ENCODE measurements at places on chromosomes 16 and 17.
A peak's percentile ranks its signal among the peaks of the same experiment; 100 is the strongest.

DNA sequence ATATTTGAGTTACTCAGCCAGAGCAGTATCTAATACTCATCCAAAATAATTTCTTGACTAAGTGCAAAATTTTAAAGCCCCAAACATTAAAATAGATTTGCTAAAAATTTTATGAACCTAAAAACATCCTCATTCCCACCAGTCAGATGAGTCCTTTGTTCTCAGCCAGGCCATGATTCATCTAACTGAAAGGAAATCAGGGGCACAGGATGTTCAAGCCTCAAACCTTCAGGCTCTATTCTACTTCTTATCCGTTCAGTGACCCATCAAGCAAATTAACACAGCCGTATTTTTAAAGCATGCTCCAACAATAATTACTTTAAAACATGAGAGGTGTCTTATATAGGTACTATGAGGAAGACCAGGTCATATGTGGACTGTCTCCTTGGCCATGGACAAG lies 176.5 kb upstream of the MON1B start:
- no peak overlapping the region for H3K27ac ChIP-seq
- H3K4me3 ChIP-seq = no peak overlapping the region
- no peaks in the 10 kb centered on the region for H3K36me3 ChIP-seq
- no peaks in the 10 kb centered on the region for H3K27me3 ChIP-seq

GRCh38 chr17:51147650-51148049 lies 5.7 kb upstream of the NME1 start:
- no peaks in the 10 kb centered on the region for H3K36me3 ChIP-seq
- H3K27me3 ChIP-seq = no peaks in the 10 kb centered on the region
- DNase-seq = no peak
- peaks cover 4% of the 10 kb centered on the region for H3K4me1 ChIP-seq

- no peaks in the 10 kb centered on the region for H3K27me3 ChIP-seq
- H3K27ac ChIP-seq = no peak overlapping the region
- H3K36me3 ChIP-seq = no peaks in the 10 kb centered on the region
- peak; percentile 66 for DNase-seq
Observed at GRCh38 chr17:78842881-78843565, 2.4 kb upstream of the USP36 start.

DNA sequence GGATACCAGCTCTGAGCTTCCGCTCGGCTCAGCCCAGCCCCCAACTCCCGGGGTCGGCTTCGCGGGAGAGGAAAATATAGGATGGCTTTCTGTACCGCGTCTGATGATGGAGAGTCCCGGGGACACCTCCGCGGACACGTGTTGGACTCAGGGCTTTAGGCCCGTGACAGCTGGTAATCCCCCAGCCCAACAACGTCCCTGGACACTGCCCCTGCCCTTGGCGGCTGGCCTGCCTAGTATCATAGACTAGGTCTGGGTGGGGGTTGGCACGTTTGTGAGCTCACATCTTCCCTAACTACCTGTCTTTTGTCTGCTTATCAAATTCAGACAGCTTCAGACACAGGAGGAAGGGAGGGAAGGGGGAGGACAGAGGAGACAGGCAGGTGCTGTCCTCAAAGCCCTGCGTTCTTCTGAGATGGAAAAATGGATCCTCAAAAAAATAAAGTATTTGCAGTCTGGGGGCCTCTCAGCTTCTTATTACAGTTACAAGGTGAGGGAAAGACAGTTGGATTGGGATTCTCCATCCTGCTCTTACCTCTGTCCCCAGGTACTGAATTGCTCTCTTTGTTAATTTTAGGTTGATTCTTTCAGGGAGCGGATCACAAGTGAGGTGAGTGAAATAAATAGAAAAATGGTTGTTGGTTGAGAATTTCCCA lies 698 bp downstream of the PSME3 start:
- H3K4me1 ChIP-seq = peaks cover 20% of the 10 kb centered on the region
- H3K36me3 ChIP-seq = peaks cover 36% of the 10 kb centered on the region
- DNase-seq = no peak

- H3K27me3 ChIP-seq = no peaks in the 10 kb centered on the region
- peaks cover 9% of the 10 kb centered on the region for H3K4me1 ChIP-seq
- H3K27ac ChIP-seq = no peak overlapping the region
- no peaks in the 10 kb centered on the region for H3K36me3 ChIP-seq
Observed at GRCh38 chr17:68034452-68034776, 1.1 kb upstream of the KPNA2 start.

DNA sequence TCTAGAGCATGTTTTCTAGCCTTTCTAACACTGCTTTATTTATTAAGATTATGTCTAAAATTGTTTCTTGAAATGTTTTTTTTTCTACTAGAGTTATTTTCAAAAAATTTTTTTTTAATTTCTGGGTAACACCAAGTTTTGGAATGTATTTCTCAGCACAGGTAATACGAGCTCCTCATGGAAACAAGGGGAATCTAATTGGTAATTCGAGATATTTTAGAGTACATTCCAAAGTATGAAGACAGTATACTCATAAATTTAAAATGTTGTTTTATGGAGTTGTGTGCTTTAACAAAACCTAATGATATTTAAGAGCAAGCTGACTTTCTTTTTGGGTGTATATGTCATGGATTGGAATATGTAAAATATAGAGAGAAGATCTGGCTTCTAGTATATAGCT lies 42.4 kb downstream of the OMG start:
- no peak overlapping the region for H3K27ac ChIP-seq
- no peak for DNase-seq
- H3K4me1 ChIP-seq = peaks cover 11% of the 10 kb centered on the region
- H3K36me3 ChIP-seq = no peaks in the 10 kb centered on the region
- H3K4me3 ChIP-seq = no peak overlapping the region

- no peaks in the 10 kb centered on the region for H3K4me1 ChIP-seq
- H3K36me3 ChIP-seq = no peaks in the 10 kb centered on the region
- no peak for DNase-seq
- H3K27ac ChIP-seq = no peak overlapping the region
- no peak overlapping the region for H3K4me3 ChIP-seq
Observed at GRCh38 chr16:87826798-87827587, 42.3 kb downstream of the SLC7A5 start.

GRCh38 chr16:77424871-77425604 lies 9.8 kb downstream of the ADAMTS18 start:
- H3K4me1 ChIP-seq = no peaks in the 10 kb centered on the region
- no peak overlapping the region for H3K4me3 ChIP-seq
- DNase-seq = no peak

DNA sequence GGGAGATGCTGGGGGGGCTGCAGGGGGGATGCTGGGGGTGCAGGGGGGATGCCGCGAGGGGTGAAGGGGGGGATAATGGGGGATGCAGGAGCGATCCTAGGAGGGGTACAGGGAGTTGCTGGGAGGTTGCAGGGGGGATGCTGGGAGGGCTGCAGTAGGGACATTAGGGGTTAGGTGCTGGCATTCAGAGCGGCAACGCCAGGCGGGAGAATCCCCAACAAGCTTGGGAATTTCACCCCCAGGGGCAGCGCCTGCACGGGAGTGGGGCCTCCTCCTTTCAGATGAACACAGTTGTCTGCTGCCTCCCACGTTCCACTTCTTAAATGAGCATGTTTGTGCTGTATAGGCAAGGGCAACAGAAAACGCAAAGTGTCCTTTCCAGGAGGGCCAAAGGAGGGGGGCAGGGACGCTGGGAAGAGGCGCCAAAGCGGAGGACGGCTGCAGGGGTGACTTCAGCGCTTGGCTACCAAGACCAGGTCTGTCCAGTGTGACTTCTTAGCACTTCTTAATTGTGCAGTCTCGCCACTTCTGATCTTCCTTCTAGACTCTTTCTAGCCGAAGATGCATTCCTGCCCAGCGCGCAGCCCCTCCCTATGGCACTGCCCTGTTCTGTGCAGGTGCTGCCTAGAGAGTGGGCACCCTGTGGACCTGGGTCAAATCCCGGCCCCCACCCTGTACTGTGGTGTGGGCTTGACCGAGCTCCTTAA lies 2.0 kb upstream of the SLC6A4 start:
- H3K27me3 ChIP-seq = peaks cover 53% of the 10 kb centered on the region
- H3K4me1 ChIP-seq = peaks cover 28% of the 10 kb centered on the region
- DNase-seq = peak; percentile 5
- H3K4me3 ChIP-seq = no peak overlapping the region

DNA sequence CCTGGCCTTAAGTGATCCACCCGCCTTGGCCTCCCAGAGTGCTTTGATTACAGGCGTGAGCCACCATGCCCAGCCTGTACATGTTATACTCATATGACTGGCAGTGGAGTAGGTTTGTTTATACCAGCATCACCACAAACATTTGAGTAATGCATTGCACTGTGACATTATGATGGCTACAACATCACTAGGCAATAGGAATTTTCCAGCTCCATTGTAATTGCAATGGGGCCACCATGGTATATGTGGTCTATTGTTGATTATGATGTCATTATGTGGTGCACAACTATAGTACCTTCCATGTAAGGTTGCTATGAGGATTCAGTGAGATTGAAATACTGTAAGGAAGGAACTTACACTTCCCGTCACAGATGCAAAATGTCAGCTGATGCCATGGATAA lies 168.9 kb downstream of the COPRS start:
- no peaks in the 10 kb centered on the region for H3K4me1 ChIP-seq
- DNase-seq = no peak
- no peak overlapping the region for H3K4me3 ChIP-seq
- no peak overlapping the region for H3K27ac ChIP-seq
- no peaks in the 10 kb centered on the region for H3K27me3 ChIP-seq

DNA sequence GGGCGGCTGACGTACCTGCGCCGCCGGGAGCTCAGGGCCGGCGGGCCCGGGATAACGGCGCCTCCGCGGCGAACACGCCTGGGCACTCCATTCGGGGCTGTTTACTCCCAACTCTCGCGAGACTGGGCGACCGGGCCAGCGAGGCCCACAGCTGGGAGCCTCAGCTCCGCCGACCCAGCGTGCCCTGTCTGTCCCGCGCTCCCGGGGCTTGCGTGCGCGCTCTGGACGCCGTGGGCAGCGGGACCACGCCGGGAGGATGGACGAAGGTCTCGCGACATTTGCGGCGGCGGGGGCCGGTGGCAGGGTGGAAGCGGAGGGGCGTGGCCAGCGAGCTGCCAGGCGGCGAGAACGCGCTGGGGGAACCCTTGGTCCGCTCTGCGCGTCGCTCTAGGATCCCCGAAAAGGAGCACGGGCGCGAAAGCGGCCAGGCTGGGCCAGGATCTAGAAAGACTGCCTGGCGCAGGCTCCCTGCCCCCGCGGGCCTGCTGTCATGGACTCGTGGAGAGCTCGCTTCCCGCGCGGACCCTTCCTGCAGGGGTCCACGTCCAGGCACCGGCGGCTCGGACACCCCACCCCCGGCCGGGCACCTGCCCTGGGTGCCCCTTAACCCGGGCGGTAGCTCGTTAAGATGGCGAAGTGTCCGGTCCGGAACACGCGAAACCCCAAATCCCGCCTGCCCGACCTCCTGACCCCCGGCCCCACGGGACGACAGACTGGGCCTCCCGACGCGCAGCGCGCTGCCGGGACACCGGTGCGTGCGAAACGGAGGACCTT lies at the start of gene MBTPS1:
Gene MBTPS1, minus strand, starts transcription at position 223 of the 774 bp plus-strand sequence. CDS start 15,159 bp downstream, outside the sequence.
- peak; percentile 99 for DNase-seq
- peak within 1 kb of the TSS; percentile 97 for H3K4me3 ChIP-seq
- H3K27ac ChIP-seq = peak within 1 kb of the TSS; percentile 94
- no peaks in the 10 kb centered on the region for H3K36me3 ChIP-seq
- H3K27me3 ChIP-seq = no peaks in the 10 kb centered on the region

DNA sequence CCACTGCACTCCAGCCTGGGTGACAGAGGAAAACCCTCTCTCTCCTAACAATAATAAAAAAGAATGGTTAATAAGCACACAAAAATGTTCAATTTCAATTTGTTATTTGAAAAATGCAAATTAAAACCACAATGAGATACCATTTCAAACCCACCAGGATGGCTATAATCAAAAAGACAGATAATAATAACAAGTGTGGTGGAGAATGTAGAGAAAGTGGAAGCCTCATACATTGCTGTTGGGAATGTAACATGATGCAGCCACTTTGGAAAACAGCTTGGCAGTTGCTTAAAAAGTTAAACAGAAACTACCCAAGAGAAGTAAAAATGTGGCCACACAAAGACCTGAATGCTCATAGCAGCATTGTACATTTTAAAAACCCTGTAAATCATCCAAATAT lies 51.8 kb upstream of the MAP3K14 start:
- H3K36me3 ChIP-seq = no peaks in the 10 kb centered on the region
- no peak overlapping the region for H3K4me3 ChIP-seq
- H3K4me1 ChIP-seq = peaks cover 19% of the 10 kb centered on the region
- peaks cover 17% of the 10 kb centered on the region for H3K27me3 ChIP-seq
- DNase-seq = no peak

DNA sequence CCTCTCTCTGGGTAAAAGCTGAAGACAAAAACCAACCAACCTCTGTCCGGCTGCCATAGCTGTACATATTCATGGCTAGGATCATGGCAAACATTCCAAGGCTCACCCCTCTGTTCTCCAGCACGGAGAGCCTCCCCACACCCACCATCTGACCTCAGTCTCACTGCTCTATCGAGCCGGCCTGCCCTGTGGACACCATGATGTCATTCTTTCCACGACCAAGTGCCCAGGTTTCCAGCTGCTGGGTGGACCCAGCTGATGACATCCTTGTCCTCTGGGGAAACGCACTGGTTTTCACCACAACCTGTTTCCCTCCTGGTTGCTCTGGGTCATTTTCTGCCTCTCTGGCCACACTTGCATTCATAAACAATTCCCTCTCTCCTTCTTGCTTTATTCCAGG lies 67.7 kb downstream of the NDEL1 start:
- H3K4me1 ChIP-seq = no peaks in the 10 kb centered on the region
- no peak for DNase-seq
- H3K4me3 ChIP-seq = no peak overlapping the region
- no peak overlapping the region for H3K27ac ChIP-seq
- H3K27me3 ChIP-seq = no peaks in the 10 kb centered on the region
- H3K36me3 ChIP-seq = no peaks in the 10 kb centered on the region

Measured in B cell (primary cell).